ENCODE measurements at places on chromosomes 3 and 15. TPM values are rescaled to one million over a fixed set of nuclear protein-coding genes. Genes with fewer than 3 reads are reported as not detected.

- no peak overlapping the region for H3K27ac ChIP-seq
- no peak overlapping the region for H3K4me3 ChIP-seq
- H3K4me1 ChIP-seq, result no peaks in the 10 kb centered on the region
- H3K27me3 ChIP-seq, result peaks cover 3% of the 10 kb centered on the region
Observed at GRCh38 chr3:9064251-9064650, 101.0 kb upstream of the RAD18 start.

- no peaks in the 10 kb centered on the region for H3K4me1 ChIP-seq
- no peak overlapping the region for H3K27ac ChIP-seq
- H3K4me3 ChIP-seq, result no peak overlapping the region
- H3K27me3 ChIP-seq, result no peaks in the 10 kb centered on the region
Observed at GRCh38 chr3:20683910-20684309, 497.9 kb upstream of the SGO1 start.

- no peak overlapping the region for H3K27ac ChIP-seq
- H3K27me3 ChIP-seq, result no peaks in the 10 kb centered on the region
- H3K4me1 ChIP-seq, result no peaks in the 10 kb centered on the region
- no peak overlapping the region for H3K4me3 ChIP-seq
Observed at GRCh38 chr3:100775669-100776068, 66.4 kb downstream of the TFG start.

Gene CORO2B
- not detected for total RNA-seq

Gene TFRC
- 791 TPM for total RNA-seq
